ENCODE measurements at places on chromosomes 16 and 17. TPM values are rescaled to one million over a fixed set of nuclear protein-coding genes. Genes with fewer than 3 reads are reported as not detected.

DNA sequence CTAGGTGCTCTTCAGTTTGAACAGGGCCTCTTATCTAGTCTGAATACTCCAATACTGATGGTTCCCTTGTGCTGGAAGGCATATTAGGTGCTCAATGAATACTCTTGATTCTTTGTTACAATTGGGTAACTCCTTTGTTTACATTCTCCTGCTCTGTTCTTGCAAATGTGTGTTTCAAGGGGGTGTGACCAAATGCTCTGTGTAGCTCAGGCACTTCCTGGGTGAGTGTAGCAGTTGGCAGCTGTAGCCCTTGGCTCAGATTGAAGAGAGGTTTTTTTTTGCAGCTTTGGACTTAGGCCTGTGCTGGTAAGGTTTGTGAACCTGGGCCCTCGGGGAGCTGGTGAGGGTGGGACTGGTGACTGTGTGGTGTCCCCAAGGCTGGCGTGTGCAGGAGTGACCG lies 20.2 kb downstream of the TBCD start:
- no peak for DNase-seq

Gene ABCC6
- total RNA-seq = 0.53 TPM

Gene TNFRSF12A
- 914 TPM for total RNA-seq

GRCh38 chr16:15811481-15812400 lies 45.1 kb downstream of the MYH11 start:
- DNase-seq = peak; percentile 91

Gene MFAP4
- total RNA-seq = 280 TPM

DNA sequence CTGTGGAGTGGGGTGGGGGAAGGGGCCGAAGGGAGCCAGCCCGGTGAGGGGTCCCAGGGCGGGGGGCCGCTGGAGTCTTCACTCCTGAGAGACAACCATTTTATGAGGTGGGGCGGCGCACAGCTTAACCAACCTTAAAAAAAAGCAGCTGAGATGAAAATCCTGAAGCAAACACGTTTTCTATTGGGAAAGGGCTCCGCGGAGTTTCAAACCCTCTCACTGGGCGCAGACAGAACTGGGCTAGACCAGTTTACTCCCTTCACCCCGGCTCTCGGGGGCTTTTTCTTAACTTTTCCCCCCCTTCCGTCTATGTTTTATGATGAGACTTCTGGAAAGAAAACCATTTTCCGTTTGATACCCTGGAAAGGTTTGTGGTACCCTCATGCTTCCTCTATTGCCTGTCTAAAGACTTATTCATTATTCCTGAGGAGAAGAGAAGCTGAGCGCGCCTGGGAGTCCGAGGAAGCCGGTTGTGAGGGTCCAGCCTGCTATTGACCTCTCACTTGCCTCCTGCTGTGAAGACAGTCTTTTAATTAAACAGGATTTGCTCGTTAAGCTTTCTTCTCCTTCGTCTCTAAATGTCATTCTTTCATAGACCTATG lies 482 bp upstream of the SSH2 start:
- DNase-seq = no peak

DNA sequence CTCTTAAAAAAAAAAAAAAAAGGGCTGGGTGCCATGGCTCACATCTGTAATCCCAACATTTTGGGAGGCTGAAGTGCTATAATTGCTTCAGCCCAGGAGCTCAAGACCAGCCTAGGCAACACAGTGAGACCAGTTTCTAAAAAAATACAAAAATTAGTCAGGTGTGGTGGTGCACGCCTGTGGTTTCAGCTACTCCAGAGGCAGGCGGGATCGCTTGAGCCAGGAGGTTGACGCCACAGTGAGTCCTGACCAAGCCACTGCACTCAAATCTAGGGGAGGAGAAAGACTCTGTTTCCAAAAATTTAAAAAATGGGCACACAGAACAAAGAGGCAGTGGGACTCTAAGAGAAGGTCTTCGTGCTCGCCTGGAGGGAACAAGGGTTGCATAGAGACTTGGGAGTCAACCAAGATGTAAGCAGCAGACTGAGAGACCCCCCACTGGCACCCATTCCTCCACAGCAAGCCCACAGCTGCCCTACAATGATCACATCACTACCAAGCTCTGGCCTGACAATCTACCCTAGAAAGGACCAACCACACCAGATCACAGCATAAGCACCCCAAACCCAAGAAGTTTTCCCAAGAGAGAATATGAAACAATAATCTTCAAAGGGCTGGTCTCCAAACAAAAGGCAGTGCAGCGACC lies 121.6 kb downstream of the ANKRD11 start:
- no peak for DNase-seq

DNA sequence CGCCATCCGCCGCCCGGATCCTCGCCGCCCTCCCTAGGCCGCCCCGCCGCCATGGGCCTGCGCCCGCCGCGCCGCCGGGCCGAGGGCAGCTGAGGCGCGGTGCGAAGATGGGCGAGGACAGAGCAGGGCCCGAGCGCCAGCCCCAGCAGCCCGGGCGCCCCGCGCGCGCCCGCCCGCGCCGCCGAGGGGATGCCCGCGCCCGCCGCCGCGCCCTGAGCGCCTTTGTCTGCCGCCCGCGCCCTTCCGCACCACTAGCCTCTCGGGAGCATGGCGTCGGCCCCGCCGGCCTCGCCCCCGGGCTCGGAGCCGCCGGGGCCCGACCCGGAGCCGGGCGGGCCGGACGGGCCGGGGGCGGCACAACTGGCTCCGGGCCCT lies 278 bp downstream of the RAB11FIP3 start:
- DNase-seq = no peak

- DNase-seq = no peak
These were observed 70.3 kb downstream of the N4BP1 start for GRCh38 chr16:48539485-48540221.

DNA sequence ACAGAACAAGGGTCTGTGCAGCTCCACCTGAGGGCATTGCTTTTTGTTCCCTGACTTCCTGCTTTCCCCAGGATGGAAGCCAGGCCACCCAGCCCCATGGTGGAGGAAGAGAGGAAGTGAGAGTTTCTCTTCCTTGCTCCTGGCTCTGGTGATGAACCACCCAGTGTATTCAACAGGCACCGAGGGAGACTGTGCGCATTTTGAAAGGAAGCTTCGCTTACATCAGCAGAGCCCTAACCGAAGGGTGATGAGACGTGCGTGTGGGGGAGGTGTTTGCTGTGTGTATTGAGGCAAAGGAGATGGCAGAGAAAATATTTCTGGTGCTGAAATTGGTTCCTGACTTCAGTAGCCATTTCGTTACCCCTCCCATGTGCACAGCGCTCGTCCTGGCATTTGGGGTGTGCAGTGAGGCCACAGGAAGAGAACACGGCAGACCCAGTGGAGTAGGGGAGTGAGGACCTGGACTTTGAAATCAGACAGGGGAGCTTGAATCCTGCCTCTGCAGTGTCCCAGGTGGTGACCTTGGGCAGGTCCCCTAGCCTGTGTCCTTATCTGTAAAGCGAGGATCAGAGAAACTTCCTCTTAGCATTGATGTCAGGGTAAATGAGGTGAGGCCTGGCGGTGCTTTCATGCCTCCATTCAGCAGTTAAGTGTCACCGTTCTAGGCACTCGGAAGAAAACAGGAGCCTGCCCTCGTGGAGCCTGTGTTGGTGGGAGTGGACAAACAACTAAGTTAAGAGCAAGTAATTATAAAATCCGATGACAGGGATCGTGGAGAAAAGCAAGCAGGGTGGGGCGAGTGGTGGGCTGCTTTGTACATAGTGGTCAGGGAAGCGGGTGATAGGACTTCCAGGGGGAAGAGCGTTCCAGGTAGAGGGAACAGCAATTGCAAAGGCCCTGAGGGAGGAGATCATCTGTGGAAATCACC lies 7.4 kb downstream of the CMIP start:
- DNase-seq = no peak

- DNase-seq = no peak
These were observed 6.8 kb downstream of the LDHD start for GRCh38 chr16:75109732-75110243.

DNA sequence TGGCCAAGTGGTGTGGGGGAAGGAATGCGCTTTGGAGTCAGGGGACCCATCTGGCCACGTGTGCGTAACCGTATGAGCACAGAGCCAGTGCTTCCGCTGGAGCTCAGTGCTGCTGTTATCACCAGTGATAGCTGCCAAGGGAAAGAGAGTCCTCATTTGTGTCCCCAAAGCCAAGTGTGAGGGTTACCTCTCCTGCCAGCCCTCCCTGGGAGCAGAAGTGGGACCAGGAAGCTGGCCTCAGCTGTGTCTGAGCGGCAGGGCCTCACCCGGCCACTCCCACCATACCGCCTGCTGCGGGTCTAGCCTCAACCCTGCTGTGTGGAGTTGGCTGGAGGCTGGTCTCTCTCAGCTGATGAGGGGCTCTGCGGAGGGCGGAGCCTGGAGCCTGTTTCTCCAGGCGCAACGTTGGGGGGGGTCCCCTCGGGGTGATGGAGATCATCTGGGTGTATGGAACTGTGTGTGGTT lies 44.5 kb downstream of the MEAK7 start:
- DNase-seq = no peak

Measured in ascending aorta (tissue), 2 donors.